Natural killer cell treated with Interleukin-12 subunit alpha and Interleukin-12 subunit beta and Interleukin-15 and Interleukin-18, amount 100 ng/mL, for 72 hours (primary cell): ENCODE measurements at places on chromosomes 13 and 19. TPM values are rescaled to one million over a fixed set of nuclear protein-coding genes. Genes with fewer than 3 reads are reported as not detected.
A peak's percentile ranks its signal among the peaks of the same experiment; 100 is the strongest.

PRRG2 gene
- total RNA-seq = 1.5 TPM

ZFR2 gene
- total RNA-seq = 0.67 TPM

RASAL3 gene
- total RNA-seq = 129 TPM

DNA sequence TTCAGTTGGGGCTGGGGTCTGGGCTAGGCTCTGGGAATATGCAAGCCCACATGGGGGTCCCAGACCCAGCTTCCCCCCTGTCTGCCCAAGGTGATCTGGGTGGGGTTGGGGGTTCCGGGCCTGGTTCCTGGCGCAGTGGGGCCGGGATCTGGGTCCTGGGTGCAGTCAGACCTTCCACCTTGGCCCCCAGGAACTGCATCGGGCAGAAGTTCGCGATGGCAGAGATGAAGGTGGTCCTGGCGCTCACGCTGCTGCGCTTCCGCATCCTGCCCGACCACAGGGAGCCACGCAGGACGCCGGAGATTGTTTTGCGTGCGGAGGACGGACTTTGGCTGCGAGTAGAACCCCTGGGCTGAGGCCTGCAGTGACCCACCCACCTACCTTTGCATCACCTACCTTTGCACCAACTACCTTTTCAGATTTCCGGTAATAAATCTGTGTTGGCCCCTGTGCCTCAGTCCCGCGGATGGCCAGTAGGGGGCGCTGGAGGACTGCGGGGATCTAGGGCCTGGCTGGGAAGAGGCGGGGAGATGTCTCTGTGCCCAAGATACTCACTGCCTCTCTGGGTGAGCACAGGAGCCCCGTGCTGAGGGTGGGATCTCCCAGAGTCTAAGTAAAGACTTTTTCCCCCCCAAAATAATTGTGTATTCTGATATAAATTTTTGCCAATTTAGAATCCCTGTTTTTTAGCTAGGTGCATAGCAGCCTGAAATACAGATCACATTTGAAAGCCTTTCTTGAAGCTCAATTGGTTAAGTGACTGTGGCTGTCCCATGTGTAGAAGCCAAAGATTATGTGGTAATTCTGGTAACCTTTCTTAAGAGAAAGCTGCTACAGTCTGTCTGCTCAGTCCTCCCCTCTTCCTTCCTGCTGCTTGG is 11.5 kb upstream of the CYP4F3 start:
- peaks cover 11% of the 10 kb centered on the region for H3K27me3 ChIP-seq
- H3K27ac ChIP-seq = no peak overlapping the region
- H3K4me1 ChIP-seq = peaks cover 4% of the 10 kb centered on the region
- H3K36me3 ChIP-seq = no peaks in the 10 kb centered on the region
- DNase-seq = peak; percentile 79

- no peak overlapping the region for H3K27ac ChIP-seq
- no peaks in the 10 kb centered on the region for H3K27me3 ChIP-seq
- no peaks in the 10 kb centered on the region for H3K4me1 ChIP-seq
- H3K4me3 ChIP-seq = no peak overlapping the region
- DNase-seq = no peak
- H3K36me3 ChIP-seq = no peaks in the 10 kb centered on the region
Measured at GRCh38 chr13:79937311-79937710, 403.6 kb downstream of the SPRY2 start.

DNA sequence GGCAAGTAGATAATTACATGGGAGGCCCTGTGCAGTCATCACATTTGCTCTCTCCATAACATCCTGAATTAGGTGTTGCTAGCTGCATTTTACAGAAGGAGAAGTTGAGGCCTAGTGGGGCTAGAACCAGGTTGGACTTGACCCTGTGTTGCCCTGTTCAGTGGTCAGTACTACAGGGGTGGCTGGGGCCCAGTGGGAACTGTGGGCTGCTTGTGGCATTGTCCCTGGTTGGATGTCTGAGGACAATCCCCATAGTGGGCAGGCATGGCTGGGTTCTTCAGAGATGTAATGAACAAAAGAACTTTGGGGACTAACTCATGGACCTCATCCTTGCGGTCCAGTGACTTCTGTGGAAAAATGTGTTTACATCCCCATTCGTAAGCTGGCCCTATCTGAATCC is 38.9 kb downstream of the MTUS2 start:
- DNase-seq = no peak
- H3K27ac ChIP-seq = no peak overlapping the region
- peaks cover 5% of the 10 kb centered on the region for H3K27me3 ChIP-seq
- H3K4me1 ChIP-seq = no peaks in the 10 kb centered on the region
- no peaks in the 10 kb centered on the region for H3K36me3 ChIP-seq
- no peak overlapping the region for H3K4me3 ChIP-seq

DNA sequence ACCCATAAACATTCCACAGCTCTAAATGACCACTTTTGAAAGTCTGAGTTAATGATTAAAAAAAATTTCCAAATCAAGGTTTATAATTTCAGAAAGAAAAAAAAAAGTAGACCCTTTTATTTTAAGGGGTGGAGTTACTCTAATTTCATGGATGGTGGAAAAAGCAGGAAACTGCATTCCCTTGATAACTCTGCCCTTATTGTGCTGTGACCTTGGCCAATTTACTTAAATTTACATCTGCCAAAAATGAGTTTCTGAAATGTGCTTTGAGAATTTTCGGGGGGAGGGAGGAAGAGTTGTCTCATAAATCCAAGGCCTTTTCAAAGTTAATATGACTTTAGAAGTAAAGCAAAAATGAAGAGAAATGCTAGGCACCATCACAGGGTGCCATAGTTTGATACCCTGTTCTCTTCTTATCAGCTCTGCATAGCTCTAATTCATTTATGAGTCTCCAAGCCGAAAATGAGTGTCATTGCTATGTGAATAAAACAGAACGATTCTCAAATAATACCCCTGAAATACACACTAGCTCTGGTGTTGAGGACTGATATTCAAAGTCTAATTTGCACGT is 367.0 kb downstream of the DACH1 start:
- H3K27me3 ChIP-seq = no peaks in the 10 kb centered on the region
- no peaks in the 10 kb centered on the region for H3K4me1 ChIP-seq
- H3K36me3 ChIP-seq = no peaks in the 10 kb centered on the region
- H3K4me3 ChIP-seq = no peak overlapping the region

DNA sequence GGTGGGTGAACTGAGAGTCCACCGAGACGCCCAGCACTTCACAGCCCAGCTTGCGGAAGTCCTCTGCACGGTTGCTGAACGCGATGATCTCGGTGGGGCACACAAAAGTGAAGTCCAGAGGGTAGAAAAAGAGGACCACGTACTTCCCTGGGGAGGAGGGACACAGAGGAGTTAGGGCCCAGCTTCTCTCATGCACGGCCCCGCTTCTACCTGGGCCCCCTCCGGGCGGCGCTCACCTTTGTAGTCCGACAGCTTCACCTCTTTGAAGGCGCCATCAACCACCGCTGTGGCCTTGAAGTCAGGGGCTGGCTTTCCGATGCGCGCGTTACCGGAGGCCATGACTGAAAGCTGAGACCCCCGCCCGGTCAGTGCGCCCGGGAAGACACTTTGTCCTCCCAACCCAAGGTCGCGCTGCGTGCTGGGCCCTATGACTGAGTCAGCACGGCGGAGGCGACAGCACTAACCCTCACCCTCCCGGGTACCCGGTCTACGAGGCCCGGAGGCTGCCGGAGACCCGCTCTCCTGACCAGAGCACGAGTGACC is 606 bp downstream of the PRDX2 start:
- DNase-seq = no peak
- no peaks in the 10 kb centered on the region for H3K36me3 ChIP-seq
- H3K27me3 ChIP-seq = no peaks in the 10 kb centered on the region
- peaks cover 15% of the 10 kb centered on the region for H3K4me1 ChIP-seq
- peak overlapping the region; percentile 35 for H3K27ac ChIP-seq

GRCh38 chr19:48445256-48445605 is 552 bp upstream of the GRWD1 start:
- H3K4me3 ChIP-seq = peak overlapping the region; percentile 93
- H3K4me1 ChIP-seq = peaks cover 21% of the 10 kb centered on the region
- H3K36me3 ChIP-seq = peaks cover 16% of the 10 kb centered on the region
- peaks cover 18% of the 10 kb centered on the region for H3K27me3 ChIP-seq
